Thoracic aorta endothelial cell (primary cell): ENCODE measurements at places on chromosomes 7 and 10. TPM values are rescaled to one million over a fixed set of nuclear protein-coding genes. Genes with fewer than 3 reads are reported as not detected.

The ARMC3 gene
- total RNA-seq, result not detected in 2 replicates

The PRPS1L1 gene
- total RNA-seq, result not detected in 2 replicates

The WNT2 gene
- not detected in 2 replicates for total RNA-seq

The MRLN gene
- not detected in 2 replicates for total RNA-seq

The INMT gene
- not detected in 2 replicates for total RNA-seq

The RAB19 gene
- not detected in 2 replicates for total RNA-seq
